Smooth muscle cell of bladder (primary cell): ENCODE measurements at places on chromosomes 16 and 17. TPM values are rescaled to one million over a fixed set of nuclear protein-coding genes. Genes with fewer than 3 reads are reported as not detected.

KRT36 gene
- total RNA-seq: not detected in 2 replicates

CNTROB gene
- total RNA-seq: 13.4 and 17.4 TPM in 2 replicates

LLGL2 gene
- total RNA-seq: 0.14 and 0.37 TPM in 2 replicates

TMEM114 gene
- total RNA-seq: not detected in 2 replicates

FSCN2 gene
- 0.71 and 1.9 TPM in 2 replicates for total RNA-seq

CD300H gene
- total RNA-seq: not detected in 2 replicates

DHRS7C gene
- not detected in 2 replicates for total RNA-seq

RFFL gene
- total RNA-seq: 5.9 and 6.1 TPM in 2 replicates

HNF1B gene
- total RNA-seq: under 0.01 TPM in 1 of 2 replicates, not detected in the other

G6PC1 gene
- not detected in 2 replicates for total RNA-seq
